Substantia nigra (tissue), 51 donors: ENCODE measurements at places on chromosomes 2 and 18.

- no peak for DNase-seq
Measured at GRCh38 chr2:153986488-153987229, 114.9 kb downstream of the GALNT13 start.

GRCh38 chr2:2188344-2188920 is 142.6 kb downstream of the MYT1L start:
- no peak for DNase-seq

GRCh38 chr18:64254399-64255093 is 105.7 kb upstream of the LINC00305 start:
- no peak for DNase-seq

DNA sequence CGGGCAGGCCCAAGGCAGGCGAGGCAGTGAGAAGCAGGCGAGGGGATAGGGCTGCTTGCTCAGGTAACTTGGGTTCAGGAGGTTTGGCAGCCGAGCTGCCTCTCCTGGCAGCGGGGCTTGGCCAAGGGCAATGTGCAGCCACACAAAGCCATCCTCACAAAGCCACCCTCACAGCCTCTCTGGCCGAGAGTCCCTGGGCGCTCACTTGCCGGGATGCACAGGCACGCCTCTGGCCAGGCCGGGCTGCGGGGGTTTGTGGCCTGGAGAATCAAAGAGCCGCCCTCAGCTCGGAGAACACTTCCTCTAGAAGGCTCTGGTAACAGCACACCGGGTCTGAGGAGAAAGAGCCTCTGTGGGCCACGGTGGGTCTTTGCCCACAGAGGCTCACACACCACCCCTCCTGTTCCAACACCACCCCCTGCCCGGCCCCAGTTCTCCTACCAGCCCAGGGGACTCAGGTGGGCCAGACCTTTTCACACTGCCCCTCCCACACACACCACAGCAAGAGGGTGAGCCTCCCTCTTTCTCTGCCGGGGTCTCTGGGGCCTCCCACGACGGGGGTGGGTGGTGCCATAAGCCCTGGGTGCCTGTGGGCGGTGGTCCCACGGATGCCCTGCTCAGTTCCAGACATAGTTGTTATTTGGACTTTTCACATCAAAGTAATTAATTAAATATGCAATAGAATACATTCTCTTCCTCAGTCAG is 186.9 kb downstream of the ZFP36L2 start:
- peak; percentile 57 for DNase-seq

DNA sequence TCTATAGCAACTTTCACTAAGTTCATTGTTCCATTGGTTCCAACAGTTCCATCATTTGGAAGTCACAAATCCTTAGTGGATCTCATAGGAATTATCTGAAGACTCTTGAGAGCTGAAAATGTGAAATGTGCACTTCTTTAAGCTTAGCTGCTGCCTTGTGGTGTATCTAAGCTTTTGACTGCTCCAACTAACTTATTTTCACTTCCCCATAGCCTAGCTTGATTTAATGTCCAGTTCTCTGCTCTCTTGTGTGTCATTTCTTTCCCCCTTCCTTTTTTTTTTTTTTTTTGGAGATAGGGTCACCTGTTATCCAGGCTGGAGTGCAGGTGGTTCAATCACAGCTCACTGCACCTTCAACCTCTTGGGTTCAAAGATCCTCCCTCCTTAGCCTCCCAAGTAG is 34.9 kb upstream of the CD302 start:
- no peak for DNase-seq

DNA sequence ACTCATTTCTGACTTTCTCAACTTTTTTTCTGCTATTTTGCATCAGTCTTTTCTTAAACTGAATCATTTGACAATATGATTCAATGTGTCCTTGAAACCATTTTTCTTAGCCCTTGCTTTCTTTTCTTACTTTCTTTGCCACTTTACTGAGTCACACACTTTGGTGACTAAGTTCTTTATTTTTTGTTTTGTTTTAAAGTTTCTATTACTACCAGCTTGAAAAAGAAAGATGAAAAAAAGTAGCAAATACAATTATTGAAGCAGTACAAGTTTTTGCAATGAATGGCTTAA is 116.5 kb downstream of the DOCK10 start:
- no peak for DNase-seq

DNA sequence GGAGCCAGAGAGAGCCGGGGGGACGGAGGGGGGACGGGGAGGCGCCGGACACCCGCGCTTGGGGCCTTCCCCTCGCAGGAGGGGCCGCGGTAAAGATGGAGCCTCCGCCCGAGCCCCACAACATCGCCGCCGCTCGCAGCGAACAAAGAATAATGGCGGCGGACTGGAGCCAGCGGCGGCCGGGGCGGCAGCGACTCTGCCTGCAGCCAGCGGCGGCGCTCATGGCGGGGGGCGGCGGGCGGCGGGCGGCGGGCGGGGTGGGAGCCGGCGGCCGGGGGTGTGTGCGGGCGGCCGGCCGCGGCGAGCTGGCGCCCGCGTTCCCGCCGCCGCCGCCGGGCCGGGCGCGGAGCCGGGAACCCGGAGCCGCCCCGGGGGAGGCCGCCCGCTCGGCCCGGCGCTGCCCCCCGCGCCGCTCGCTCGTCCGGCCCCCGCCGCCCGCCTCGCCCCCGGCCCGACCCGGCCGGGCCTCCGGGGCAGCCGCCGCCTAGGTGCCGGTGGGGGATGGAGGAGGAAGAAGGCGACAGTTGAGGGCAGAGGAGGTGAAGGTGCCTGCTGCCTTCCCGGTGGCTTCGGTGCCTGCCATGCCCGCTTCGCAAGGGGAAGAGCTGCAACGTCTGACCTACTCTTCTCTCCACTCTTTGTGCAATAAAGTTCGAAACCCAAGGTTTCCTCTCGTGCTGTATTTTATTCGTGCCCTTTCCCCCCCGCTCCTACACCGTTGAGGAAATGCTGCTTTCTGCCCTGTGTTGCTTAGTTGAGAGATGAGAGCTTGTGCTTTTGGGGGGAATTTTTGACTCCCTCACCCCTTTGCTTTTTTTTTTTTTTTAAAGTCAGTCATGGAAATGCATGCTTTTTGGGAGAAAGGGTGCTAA is 634 bp downstream of the CREB1 start:
- DNase-seq, result peak; percentile 21
